Cardiac muscle cell (in vitro differentiated cells and primary cell): ENCODE measurements at places on chromosomes 5 and 9. TPM values are rescaled to one million over a fixed set of nuclear protein-coding genes. Genes with fewer than 3 reads are reported as not detected.

DNA sequence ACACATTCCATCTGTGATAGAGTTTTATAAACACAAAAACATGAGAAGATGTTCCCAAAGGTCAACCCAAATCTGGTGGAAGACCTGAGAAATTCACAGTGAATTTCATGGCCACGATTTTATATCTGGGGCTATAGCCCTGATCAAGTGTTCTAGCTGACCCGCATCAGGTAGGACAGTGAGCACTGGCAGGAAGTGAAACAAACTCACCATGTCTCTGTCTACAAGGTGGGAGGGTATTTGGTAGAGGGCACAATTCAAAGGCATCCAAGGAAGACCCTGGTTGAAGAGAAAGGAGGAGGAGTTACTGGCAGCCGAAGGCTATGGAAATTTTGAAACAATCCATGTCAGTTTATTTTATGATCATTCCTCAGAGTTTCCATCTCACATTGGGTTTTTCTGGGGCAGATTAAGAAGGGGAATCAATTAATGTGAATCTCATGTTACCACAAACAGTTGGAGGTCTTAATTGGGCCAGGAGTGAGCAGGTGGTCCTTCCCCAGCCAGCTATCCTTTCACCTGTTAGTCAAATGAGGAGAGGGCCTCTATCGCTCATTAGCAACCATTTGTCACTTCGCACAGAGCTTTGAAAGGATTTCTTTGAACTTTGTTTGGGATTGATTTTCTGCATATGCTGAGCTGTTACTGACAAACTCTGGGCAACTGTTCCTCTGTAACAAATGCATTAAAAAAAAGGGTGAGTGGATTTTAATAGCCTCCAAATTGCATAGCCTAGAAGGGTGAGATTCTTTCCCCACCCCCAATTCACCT, 612.0 kb upstream of the CLINT1 start:
- H3K27ac ChIP-seq = no peak overlapping the region
- no peaks in the 10 kb centered on the region for H3K36me3 ChIP-seq
- DNase-seq = no peak
- no peak overlapping the region for H3K4me3 ChIP-seq
- no peaks in the 10 kb centered on the region for H3K4me1 ChIP-seq

- no peaks in the 10 kb centered on the region for H3K36me3 ChIP-seq
- H3K4me3 ChIP-seq = no peak overlapping the region
- no peak overlapping the region for H3K27ac ChIP-seq
- no peaks in the 10 kb centered on the region for H3K27me3 ChIP-seq
These were observed 48.8 kb upstream of the JAK2 start for GRCh38 chr9:4936277-4936676.

DNA sequence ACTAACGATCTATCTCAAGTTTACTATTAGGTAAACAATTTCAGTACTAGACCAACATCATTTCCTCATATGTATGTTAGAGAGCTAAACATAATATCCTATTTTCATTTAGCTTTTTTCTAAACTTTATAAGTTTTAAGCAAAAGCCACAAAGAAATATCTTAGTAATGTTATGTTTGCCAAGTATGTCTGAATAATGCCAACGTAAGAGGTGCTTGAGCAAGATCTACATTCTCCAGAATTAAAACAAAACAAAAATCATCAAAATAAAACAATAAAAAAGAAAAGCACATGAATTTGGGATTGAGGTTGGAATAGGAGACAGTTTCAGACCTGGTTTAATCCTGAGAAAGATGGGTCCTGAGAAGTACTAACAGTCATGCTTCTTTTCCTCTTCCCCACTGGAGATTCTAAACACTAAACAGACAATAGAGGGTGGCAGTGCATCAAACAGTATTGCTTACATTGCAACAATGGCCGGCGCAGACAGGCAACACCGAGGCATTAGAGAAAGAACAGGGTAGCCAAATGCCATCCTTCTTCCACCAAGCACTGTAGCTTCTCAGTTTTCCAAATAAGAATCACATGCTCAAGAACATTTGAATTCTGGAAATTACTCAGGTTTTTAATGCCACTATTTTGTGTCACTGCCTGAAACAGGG, 33.6 kb downstream of the CSNK1A1 start:
- no peak overlapping the region for H3K4me3 ChIP-seq
- no peaks in the 10 kb centered on the region for H3K27me3 ChIP-seq
- DNase-seq = peak; percentile 7
- H3K4me1 ChIP-seq = peaks cover 59% of the 10 kb centered on the region
- peak overlapping the region; percentile 38 for H3K27ac ChIP-seq
- peaks cover 35% of the 10 kb centered on the region for H3K36me3 ChIP-seq

DNA sequence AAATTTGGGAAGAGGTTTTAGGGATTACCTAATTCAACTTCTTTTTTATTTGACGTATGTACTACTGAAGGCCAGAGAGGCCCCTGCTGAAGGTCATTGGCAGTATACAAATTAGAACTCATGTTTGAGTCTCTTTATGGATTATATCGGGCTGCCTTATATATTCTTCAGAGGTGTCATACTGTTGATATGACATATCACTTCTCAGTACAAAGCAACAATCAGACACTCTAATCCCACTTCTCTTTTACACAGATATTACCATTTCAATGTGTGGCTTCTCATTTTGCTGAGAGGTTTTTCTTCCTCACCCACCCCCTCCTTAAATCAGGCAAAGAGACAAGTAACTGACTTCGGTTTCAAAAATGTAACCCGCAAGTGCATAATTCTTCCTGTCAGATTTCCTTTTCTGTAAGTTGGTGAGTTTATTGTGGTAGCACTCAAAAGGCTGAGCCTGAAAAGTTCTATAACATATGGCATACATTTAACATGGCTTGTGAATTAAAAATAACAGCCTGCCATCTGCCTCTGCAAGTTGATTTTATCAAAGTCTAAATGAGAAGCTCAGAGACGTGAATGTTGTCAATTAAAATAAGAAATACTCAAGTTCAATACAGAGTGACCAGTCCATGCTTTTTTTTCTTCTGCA, 163.6 kb upstream of the RORB start:
- H3K36me3 ChIP-seq = no peaks in the 10 kb centered on the region
- no peak overlapping the region for H3K4me3 ChIP-seq
- no peaks in the 10 kb centered on the region for H3K4me1 ChIP-seq
- H3K27me3 ChIP-seq = no peaks in the 10 kb centered on the region
- DNase-seq = no peak

Gene PCDHGC4
- 1.1 and 7.9 TPM in 2 replicates for total RNA-seq

Gene DMRTA1
- total RNA-seq = 3.8 and 4.8 TPM in 2 replicates
